ENCODE measurements at places on chromosomes 1 and 21.

- DNase-seq, result no peak
Observed at GRCh38 chr1:99306644-99307043, 42.4 kb downstream of the PLPPR4 start.

DNA sequence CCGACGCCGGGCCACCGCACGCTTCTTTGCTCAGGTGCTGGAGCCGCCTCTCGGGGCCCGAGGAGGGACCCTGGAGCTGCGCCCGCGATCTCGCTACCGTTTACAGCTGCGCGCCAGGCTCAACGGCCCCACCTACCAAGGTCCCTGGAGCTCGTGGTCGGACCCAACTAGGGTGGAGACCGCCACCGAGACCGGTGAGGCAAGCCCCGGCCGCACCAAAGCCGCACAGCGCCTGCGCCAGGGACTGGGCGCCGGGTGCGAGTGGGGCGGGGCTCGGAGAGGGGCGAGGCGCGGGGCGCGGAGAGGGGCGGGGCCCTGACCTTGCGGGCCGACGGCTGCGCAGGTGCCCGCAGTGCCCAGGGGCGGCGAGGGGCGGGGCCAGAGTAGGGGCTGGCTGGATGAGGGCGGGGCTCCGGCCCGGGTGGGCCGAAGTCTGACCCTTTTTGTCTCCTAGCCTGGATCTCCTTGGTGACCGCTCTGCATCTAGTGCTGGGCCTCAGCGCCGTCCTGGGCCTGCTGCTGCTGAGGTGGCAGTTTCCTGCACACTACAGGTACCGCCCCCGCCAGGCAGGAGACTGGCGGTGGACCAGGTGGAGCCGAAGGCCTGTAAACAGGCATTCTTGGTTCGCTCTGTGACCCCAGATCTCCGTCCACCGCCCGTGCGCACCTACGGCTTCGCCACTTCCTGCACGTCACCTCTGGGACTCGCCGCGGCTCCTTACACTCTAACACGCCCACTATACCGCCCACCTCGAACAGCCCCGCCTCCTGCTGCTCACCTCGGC, 9.8 kb upstream of the CDC20 start:
- peak; percentile 84 for DNase-seq

DNA sequence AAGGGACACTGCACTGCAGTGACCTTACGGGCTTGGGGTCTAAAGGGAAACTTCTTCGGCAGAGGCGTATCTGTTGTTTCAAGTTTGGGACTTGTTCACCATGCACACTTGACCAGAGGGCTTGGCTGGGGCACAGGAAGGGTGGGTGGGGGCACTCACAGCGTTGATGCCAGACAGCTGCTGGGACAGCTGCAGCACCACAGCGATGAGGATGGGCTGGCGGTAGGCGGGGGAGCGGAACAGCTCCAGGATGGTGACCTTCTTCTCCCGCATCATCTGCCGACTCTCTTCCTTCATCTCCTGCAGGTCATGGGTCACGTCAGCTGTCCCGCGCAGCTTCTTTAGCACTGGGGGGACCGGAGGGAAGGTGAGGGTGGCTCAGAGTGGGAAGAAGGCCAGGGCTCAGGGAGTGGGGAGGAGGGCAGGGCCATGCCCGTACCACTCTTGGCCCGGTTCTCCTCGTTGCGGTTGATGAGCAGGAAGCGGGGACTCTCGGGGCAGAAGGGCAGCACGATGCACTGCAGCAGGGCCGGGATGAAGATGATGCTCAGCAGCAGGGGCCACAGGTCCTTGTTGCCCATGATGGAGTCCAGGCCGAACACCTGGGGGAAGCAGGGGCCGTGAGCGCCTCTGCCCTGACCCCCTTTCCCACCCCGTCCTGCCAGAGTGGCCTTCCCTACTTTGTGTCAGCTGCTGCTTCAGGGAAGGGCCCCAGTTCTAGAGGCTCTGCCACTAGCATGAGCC, 29.1 kb downstream of the SLC2A1 start:
- DNase-seq, result no peak

GRCh38 chr1:204867666-204868339, 2.9 kb upstream of the NFASC start:
- DNase-seq, result no peak

DNA sequence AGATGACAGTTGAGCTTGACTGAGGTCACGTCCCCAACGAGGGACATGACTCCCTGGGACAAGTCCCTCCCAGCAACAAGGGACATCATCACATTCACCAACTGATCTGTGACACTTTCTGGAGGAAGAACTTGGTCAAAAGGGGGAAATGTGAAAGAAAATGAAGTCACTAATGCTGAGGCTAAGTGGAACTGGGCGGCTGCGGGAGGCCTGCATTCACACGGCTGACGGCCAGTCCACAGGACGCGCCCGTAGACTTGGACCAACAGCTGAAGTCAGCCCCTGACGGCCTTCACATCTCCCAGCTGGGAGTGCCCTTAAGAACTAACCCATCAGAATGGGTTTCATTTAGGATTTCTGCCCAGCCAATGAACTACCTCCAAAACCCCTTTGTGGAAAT, 26.6 kb downstream of the POFUT2 start:
- no peak for DNase-seq

GRCh38 chr1:152392909-152393308, 21.2 kb downstream of the CRNN start:
- peak; percentile 67 for DNase-seq

- DNase-seq, result no peak
Observed at GRCh38 chr1:26064553-26064952, 2.9 kb downstream of the TRIM63 start.

GRCh38 chr1:32013386-32014198, at the start of gene KHDRBS1:
Gene KHDRBS1 (plus strand): TSS chr1:32013868. CDS start chr1:32013996, 128 bp downstream.
- DNase-seq, result peak; percentile 99

DNA sequence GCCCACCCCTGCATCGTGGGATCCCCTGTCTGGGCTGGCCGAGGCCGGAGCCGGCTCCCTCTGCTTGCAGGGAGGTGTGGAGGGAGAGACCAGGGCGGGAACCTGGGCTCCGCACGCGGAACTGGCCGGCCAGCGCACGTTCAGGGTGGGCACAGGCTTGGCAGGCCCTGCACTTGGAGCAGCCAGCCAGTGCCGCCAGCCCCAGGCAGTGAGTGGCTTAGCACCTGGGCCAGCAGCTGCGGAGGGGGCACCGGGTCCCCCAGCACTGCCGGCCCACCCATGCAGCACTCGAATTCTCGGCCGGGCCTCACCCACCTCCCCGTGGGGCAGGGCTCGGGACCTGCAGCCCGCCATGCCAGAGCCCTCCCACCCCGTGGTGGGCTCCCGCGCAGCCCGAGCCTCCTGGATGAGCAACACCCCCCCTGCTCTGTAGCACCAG, 422.6 kb downstream of the AMY1C start:
- no peak for DNase-seq

DNA sequence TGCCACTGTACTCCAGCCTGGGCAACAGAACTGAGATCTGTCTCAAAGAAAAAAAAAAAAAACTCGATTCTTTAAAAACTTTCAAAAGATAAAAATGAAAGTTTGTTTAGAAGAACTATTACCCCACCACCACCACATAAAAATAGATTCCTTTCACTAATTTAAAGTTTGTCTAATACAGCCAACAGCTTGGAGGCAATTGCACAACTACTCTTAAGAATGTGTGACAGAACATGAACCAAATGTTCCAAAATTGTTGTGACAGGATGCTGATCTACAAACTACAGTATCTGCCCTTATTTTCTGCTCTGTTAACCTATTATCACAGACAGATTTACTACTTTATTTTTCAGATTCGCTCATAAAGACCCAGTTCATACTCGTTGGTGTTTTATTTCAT, 5.5 kb upstream of the TGFBR3 start:
- no peak for DNase-seq

- DNase-seq, result peak; percentile 79
Observed at GRCh38 chr1:58812926-58813325, 29.1 kb upstream of the JUN start.

DNA sequence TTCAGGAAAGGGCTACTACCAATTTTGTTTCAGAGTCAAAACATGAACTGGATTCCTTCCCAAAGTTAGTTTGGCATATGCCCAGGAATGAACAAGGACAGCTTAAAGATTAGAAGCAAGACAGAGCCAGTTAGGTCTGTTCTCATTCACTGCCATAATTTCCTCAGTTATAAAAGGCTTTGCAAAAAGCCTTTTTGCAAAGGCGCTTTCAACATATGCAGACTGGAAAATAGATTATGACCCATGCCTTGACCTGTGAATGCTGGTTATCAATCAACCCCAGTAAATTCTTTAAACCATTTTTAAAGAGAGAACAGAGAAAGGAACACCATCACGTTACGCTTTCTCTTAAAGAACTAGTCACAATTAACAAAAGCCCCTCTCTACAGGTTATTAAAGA, 1.7 kb upstream of the FRRS1 start:
- no peak for DNase-seq

DNA sequence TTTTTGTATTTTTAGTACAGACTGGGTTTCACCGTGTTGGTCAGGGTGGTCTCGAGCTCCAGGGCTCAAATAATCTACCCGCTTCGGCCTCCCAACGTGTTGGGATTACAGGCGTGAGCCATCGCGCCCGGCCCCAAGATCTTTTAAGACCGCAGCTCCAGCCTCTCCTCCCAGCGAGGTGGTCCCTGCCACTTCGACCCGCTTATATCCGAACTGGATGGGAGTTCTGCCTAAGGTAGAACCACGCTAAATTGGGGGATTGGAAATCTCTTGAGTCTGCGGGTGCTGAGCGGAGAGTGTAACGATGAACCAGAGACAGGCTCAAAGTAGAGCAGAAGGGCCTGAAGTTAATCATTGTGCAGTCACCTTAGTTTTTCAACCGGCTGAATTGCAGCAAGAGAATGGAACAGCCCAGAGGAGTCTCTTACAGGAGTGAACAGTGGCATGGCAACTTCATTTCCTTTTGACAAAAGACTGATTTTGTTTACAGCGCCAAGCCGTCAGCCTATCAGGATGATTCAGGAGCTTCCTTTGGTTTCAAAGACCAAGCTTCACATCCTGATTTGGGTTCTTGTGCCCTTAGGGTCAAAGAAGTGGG, 726 bp upstream of the CYB5R1 start:
- DNase-seq, result peak; percentile 48

- no peak for DNase-seq
Observed at GRCh38 chr1:3811595-3811911, 15.3 kb upstream of the LRRC47 start.

DNA sequence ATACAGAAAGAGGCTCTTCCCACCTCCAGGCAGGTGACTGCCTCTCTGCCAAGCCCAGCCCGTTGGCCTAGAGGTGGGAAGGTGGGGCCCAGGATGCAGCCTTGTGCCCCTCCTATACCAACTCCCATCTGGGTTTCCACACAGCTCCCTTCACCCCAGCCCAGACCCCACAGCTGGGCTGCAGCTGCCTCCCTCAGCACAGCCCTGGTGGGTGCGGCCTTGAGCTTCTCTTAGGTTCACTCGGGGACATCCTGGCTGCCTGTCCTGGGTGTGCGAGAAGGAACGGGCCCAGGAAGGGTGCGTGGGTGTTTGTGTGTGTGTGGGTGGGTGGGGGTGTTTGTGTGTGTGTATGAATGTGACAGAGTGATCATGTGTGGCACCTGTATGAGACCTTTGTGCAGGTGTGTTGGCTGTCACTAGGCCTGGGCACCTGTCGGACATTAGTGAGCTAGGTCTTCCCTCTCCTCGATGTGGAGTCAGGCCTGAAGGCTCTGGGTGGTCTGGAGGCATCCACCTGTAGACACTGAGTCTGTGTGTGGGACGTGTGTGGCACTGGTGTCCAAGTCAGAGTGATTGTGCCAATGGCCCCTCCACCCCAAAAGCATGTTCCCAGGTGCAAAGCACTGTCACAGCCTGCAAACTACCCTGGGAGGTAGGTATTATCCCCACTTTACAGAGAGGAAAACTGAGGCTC, 30.7 kb downstream of the FOXO6 start:
- no peak for DNase-seq

GRCh38 chr1:67978890-67979516, 71.4 kb downstream of the DIRAS3 start:
- no peak for DNase-seq

- no peak for DNase-seq
Observed at GRCh38 chr1:226919587-226919986, 20.5 kb upstream of the COQ8A start.

DNA sequence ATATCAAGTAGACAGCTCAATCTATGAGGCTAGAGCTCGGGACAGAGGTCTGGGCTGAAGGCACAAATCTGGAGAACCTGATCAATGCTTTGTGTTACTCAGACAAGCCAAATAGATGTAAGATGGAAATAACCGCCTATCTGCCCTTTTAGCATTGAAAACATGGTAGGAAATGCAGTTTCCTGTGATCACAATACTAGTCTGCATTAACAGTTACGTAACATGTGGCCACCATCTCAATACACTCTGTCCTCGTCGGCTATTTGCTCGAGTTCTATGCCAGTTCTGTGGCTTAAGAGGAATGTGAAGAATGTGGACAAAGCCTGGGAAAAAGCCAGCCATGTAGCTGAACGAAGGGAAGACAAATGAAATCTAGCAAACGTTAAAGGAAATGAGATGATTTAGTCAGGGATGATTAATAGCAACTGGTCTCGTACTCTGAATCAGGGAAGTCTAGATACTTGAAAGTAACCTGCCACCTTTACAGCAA, 73.3 kb downstream of the HSF2BP start:
- DNase-seq, result no peak

- no peak for DNase-seq
Observed at GRCh38 chr1:201728731-201729130, 100.2 kb upstream of the IPO9 start.

DNA sequence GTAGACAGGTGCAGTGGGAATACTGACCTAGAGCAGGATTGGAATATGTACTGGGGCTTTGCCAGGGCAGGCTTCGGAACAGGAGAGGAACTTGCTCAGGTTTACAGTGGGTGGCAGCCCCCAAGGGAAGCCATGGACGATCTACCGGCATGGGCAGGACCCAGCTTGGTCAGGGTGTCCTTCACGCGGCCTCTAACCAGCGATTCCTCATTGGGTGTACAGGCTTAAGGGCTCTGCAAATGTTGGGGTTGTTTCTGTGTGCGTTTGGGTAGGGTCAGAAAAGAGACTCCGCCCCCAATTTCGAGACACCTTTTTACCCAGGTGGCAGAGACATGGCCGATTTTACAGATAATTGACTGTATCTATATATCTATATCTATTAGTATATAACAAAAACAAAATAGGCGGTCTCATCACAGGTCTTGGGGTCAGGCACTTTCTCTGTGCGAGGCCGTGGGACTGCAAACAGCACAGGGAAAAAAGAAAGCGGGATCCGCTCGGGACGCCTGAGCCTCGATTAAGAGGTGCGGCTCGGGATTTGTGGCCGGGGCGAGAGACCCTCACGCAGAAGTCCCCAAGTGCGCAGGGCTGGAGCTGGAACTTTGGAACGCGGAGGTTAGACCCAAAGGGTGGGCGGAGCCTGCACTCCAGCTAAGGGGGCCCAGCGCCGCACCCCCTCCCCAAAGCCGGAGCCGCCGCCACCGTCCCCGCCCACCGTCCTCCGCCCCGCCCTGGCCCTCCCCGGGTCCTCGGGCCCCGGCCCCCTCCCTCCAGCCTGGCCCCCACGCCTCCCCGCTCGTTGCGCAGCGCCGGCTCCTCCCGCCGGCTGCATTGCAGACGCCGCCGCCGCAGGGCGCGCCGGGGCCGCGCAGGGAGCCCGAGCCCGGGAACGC, 67.5 kb upstream of the VAMP3 start:
- DNase-seq, result peak; percentile 39

GRCh38 chr1:24113641-24114033, 1.7 kb upstream of the MYOM3 start:
- no peak for DNase-seq

GRCh38 chr21:26946744-26947446, 20.0 kb downstream of the ADAMTS5 start:
- no peak for DNase-seq
